ENCODE measurements at places on chromosomes 6 and 20.

DNA sequence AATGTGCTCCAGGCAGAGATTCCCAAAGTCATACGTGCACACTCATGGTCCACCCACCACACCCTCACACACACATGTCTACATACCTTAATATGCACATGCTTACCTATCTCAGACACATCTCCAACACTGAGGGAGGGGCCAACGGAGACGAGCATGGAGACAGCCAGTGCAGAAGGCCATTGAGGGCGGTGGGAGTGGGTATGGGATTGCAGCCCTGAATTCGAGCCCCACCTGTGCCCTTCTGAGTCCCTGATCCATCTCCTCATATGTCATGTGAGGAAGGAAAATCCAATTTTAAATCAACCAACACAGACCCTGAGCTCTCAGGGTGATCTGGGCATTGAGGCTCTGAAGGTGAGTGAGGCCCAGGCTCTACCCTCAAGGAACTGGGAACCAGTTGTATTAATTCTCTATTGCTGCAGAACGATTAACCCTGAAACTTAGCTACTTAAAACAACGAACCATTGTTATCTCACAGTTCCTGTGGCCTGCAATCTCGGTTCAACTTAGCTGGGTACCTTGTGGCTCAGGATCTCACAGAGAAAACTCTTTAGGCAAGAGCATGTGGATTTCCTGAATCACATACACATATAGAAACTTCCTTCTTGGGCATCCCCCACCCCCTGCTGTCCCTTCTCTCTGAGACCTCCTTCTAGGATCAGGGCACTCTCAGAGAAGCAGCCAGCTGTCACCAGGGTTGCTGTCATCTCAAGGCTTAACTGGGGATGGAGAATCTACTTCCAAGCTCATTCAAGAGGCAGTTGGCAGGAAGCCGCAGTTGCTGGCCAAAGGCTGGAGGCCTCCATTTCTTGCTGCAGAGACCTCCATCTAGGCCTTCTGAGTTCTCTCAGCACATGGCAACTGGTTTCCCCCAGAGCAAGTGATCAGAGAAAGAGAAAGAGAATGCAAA is 28.3 kb downstream of the GLP1R start:
- DNase-seq, result no peak

DNA sequence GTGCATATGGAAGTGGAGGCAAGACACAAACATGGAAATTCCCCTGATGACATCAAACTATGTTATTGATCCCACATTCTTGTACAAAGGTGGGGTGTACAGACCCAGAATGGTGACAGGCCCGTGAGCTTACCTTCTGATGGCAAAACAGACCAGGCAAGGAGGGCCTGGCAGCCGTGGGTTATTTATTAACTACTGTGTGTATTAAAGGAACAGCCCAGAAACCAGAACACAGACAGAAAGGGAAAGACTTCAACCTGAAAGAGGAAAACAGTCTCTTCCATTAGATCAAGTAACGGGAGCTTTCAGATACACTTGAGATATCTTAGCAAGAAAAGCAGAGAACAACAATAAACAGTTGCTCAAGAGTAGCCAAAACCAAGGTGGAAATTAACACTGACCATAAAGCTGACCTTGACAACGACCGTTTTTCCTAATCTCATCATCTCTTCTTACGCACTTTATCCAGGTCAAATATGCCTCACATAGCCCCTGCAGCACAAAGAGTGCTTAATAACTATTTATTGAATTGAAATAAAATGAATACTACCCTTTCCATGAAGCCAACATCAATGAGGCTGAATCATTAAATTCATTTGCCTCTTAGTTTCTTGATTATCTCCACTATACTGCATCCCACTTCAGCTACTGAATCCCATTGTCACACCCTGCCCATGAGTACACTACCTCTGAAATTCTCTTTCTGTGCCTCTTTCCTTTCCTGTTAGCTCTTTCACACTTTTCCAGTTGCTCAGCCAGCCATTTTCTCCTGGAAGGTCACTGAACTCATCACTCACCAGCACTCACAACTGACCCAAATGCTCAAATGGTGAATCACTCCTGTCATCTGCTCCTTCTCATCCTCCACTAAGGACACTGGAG is 67.4 kb downstream of the MOXD1 start:
- no peak for DNase-seq

- DNase-seq, result peak; percentile 43
Measured at GRCh38 chr6:5214570-5215052, 46.1 kb downstream of the LYRM4 start.

DNA sequence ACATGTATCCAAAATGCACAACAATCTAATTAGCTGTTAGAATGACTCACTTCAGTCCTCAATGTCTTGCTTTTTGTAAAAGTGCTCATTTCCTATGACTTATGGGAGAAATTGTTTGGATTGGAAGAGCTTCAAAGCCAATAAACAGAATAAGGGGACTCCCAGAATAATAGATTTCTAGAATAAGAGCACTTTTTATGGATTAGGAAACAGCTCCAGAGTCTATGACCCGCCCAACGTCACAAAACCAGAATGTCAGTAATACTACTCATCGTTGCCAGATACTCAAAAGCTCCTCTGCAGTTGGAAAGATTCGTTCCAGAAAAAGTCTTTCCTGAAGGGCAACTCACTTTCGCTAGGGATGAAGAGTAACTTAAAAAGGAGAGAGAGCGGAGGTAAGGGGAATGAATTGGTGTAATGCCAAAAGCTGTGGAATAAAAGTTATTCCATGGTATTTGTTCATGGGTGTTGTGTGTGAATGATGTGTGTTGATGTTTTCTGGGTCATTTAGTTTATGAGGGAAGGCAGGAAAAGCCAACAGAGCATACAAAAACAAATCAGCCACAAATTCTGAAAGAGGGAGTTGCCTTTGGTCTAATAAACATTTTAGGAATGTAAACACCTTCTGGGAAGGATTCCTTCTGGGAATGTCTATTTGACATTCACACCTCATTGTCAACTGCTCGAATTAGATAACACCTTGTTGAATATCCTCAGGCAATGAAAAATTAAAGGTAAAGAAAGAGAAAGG is 64.6 kb downstream of the SYNE1 start:
- DNase-seq, result no peak

DNA sequence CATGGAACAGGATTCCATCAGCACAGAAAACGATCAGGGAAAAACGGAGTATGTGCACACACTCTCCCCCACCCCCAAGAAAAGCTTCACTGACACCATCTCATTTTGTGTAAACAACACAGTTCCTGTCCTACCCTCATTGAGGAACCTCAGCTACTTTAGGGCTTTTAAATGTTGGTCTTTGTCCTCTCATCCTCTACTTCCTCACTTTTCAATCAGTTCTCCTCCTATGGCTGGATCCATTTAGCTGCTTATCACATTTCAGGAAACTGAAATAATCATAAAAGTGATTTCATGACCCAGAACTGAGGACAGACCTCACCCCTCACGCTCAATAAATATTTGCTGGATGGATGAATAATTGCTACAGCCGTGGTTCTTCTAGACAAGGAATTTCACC is 33.1 kb upstream of the PNRC1 start:
- no peak for DNase-seq

DNA sequence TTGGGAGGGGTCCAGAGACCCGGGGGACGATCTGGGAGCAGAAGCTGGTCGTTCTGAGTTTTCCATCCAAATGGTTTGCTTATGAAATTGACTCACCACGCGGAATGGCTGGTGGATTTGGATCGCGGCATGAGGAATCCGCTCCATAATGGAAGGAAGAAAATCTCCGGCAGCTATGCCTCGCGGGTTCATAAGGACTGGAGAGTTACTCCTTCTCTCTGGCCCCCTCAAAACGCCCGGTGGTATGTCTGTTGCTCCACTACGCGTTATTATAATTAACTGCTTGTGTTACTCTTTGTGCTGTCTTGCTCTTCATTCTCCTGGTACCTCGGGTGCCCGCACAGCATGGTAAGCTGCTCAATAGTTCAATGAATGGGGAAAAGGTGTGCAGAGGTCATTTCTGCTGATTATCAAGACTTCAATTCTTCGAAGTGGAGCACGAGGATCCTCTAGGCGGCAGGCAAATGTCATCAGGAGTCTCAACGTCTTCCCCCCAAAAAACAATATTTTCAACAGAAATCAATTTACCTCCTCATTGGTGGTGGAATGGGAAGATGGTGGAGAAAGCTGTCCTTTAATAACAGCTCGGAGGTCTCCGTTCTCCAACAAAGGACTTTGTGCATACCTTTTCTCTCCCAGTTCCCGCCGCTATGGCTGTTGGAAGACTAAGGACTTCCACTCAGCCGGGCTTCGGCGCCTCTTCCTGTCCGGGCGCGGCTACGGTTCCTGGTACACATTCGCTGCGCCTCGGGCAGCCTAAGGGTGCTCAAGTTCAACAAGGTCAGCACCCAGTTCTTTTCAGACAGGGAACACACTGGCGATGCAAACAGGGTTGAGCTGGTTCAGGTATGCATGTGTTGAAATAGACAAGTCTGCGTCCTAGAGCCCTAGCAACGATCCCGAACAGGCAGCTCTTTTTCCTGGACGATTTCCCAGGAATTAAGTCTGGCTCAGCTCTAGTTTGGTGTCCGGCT is 9.2 kb upstream of the PRSS16 start:
- DNase-seq, result no peak

GRCh38 chr6:76776876-76777275 is 686.4 kb downstream of the HTR1B start:
- no peak for DNase-seq

DNA sequence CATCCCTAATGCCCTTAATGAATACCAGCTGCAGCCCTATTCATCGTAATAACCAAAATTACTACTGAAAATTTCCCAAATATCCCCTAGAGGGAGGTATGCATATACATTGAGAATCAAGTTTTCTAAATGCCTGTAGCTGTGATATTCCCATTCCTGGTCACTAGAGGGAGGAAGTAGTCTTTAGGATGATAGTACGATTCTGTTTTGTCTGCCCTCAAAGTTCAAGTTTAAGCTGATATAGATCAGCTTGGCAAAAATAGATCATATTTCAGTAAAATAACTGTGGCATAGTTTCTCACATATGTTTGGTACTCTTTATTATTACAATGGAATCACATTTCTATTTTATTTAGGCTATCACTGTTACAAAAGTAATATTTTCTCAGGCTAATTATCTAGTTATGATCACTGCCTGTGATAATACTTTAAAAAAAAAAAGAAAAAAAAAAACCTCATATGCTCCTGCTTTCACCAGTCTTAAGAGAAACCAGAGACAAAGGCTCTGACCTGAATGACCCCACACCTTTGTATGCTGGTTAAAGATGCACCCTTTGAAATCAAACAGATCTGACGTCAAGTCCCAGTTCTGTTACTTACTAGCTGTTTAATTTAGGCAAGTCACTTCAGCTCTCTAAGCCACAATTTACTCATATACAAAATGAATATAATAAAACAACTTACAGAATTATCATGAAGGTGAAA is 11.0 kb downstream of the TSPYL1 start:
- no peak for DNase-seq

- DNase-seq, result no peak
Measured at GRCh38 chr6:134398453-134398852, 80.5 kb upstream of the SGK1 start.

GRCh38 chr6:22681761-22682160 is 112.4 kb downstream of the HDGFL1 start:
- no peak for DNase-seq

- DNase-seq, result no peak
Measured at GRCh38 chr6:124885171-124885570, 77.1 kb upstream of the RNF217 start.

DNA sequence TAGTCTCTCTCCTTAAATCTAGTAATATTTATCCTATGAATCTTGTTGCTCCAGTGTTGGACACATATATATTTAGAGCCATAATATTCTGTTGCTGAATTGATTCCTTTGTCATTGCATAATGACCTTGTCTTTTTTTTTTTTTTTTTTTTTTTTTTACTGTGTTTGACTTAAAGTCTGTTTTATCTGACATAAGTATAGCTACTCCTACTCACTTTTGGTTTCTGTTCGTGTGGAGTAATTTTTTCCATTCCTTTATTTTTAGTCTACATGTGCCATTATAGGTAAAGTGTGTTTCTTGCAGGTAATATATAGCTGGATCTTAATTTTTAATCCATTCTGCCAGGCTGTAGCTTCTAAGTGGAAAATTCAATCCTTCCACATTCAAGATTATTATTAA is 166.5 kb downstream of the GMDS start:
- DNase-seq, result no peak

GRCh38 chr6:157531169-157531985 is 150.4 kb downstream of the ZDHHC14 start:
- DNase-seq, result no peak

DNA sequence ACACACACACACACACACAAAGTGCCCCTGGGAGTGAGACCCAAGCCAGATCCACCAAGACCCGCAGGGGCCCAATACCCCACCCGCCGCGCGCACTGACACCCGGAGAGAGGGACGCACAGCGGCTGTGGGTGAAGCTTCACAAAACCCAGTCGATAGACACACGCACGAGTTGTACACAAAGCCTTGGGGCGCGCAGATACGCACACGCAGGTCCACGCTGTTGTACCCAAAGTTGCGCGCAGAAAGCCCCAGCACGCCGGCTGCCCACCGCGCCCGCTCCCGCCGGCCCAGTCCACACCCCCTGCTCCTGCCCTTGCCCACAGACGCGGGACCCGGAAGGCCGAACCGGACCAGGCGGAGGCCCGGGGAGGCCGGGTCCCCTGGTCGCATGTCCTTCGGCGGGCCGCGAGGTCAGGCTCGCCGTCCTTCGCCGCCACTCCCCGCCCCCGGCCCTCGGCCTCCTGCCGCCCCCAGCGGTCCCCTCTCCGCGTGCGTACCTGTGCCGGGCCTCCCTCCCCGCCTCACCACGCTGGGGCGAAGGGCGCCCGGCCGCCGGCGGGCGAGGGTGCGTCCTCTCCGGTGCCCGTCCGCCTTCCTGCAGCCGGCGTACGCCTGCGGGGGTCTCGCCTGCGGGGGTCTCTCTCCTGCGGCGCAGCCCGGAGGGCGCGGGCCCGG is at the start of gene TMEM74B:
Gene TMEM74B (minus strand): TSS at position 344 of the 678 bp plus-strand sequence. CDS start 1,180 bp downstream, outside the sequence.
- DNase-seq, result no peak

Measured in neuronal stem cell (in vitro differentiated cells).